Endodermal cell (in vitro differentiated cells): ENCODE measurements at places on chromosomes 3 and 15. TPM values are rescaled to one million over a fixed set of nuclear protein-coding genes. Genes with fewer than 3 reads are reported as not detected.

GRCh38 chr3:112627919-112628466 lies 12.9 kb downstream of the CCDC80 start:
- no peak for DNase-seq

DNA sequence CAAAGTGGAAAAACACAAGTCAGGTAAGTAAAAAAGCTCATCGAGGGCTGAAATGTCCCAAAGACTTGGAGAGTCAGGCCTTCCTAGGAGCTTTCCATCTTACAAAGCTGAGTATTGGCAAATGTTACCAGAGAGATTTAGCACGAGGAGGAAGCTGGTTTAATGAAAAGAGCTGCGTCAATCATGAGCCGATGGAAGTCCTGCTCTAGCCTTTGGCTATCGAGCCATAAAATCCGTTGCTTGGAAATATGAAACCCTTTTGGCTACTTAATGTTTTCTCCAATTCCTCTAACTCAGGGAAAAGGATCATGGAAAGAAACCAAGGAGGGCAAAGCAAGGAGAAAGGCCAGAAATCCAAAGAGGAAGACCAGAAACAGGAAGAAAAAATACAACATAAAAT lies 1074.6 kb downstream of the FHIT start:
- DNase-seq: no peak

- DNase-seq: no peak
Measured at GRCh38 chr3:55512571-55513343, 25.7 kb upstream of the WNT5A start.

- DNase-seq: peak; percentile 58
Measured at GRCh38 chr3:170907637-170908234, 701 bp downstream of the EIF5A2 start.

GRCh38 chr3:190591080-190591479 lies 77.2 kb downstream of the IL1RAP start:
- no peak for DNase-seq

DNA sequence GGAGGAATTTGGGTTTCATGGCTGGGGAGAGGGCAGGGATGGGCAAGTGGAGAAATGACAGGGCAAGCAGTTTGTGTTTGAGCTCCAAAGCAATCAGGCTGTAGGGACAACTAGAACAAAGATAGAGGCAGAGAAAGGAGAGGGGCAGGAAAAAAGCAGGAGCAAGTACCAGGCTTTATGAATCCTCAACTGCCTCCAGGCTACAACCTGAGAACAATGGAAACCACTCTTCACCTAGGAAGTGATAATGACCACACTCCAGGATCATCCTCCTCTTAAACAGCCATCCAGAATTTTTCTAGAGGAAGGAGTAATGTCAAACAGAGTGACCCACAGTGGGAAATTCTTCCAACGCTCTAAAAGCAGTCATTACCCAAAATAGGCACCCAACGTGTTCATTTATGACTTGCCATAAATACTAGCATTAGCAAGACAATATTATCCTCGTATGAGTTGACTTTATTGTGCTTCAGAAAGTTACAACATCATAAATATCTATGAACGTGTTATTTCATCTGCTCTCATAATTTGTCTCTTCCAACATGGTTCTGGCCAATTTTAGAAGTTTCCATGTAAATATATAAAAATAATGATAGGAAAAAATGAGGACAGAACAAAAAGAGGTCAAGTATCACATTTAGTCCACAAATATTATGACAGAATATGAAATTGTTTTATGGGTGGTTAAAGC lies 50.5 kb downstream of the TNFAIP8L3 start:
- DNase-seq: no peak

The SH3BP5 gene
- total RNA-seq: 21.6 and 25.8 TPM in 2 replicates

The IQCF5 gene
- total RNA-seq: not detected in 3 replicates

The TRIM42 gene
- total RNA-seq: not detected in 3 replicates

The ACOX2 gene
- total RNA-seq: 8.6 and 9.8 TPM in 2 replicates

The PLCH1 gene
- 8.5 to 12.9 TPM (median 12.4 TPM) in 3 replicates for total RNA-seq

The TEX9 gene
- 5.8 to 8.7 TPM (median 8.6 TPM) in 3 replicates for total RNA-seq
